ENCODE measurements at places on chromosomes 6 and 20.

DNA sequence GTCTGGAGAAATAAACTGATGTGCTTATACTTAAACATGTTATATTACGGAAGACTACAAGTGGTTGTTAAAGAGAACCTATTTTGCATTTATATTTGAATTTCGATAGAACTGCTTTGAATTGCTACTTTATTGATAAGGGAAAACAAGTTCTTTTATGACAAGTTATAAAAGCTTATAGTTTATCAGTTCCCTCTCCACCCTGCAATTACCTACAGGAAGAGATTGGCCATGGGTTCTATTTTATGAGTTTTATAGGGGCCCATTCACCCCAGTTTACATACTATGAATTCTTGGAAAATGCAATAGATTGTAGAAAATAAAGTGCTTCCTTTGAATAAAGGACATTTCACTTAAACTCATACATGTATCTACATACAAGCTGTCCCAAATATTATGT lies 144.4 kb downstream of the AHI1 start:
- no peak for DNase-seq

DNA sequence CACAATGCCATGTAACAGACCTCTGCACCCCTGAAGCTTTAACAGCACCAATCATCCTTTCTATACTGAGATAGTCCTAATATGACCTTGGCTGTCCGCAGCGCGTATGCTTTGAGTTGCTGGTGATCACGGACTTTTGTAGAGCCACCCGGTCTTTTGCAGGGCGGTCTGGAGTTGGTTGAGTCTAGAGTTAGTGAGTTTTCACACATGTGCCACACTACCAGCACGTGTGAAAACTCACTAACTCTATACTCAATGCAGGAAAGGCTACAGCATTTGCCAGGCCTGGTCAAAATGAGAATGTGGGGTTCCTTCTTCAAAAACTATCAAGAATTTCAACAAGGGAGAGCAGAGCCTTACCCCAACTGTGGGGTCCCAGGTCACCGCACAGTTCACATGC lies 14.6 kb downstream of the AGPAT4 start:
- DNase-seq: no peak

DNA sequence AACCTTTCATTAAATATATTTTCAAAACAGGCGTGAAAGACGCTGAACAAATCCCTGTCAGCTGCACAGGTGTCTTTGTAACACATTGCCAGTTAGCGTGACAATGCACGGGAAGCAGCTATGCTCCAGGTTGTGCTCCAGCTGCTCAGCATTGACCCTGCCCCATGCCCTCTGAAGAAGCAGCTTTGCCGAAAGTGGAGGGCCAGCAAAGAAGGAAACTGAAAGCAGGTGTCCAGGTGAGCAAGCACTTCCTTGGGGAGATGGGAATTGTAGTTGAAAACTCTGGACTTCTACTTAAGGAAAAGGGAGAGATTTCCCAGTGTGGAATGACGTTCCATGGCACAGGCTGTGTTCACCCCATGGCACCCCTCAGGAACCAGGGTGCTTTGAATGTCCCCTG lies 125.7 kb downstream of the TTLL2 start:
- DNase-seq: no peak

DNA sequence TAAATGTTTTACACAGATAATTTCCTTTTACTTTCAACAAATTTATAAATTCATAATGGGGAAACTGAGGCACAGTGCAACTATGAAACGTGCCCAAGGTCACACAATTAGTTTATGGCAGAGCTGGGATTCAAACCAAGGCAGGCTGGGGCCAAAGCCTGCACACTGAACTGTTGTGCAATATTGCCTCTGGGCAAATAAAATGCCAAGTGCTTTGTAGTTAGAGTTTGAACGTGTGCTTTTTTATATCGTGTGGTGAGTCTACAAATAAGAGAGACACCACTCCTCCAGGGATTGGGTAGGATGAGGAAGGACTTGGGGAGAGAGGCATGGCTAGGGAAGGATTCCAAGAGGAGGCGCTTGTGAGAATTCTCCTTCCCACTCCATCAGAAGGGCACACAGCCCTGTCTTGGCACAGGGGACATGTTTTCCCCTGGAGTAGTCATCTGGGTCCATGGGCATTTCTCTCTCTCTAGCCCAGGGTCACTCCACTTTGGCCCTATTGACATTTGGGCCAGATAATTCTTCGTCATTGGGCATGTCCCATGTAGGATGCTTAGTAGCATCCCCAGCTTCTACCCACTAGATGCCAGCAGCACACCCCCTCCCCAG lies 2.8 kb upstream of the CDH22 start:
- no peak for DNase-seq

DNA sequence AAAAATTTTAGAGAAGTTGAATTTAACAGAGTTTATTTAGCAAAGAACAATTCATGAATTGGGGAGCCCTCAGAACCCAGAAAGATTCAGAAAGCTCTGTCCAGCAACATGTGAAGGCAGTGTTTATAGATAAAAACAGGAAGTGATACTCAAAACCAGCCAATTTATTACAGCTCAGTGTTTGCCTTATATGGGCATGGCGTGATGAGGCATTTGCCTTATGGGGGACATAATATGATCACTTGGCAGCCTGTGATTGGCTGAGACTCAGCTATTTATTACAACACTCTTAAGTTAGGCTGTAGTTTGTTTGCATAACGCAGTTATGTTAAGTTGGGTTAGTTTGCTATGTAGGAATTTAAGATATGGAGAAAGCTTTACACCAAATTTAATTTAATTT lies 11.5 kb downstream of the HLA-DPA1 start:
- no peak for DNase-seq

GRCh38 chr6:15887491-15888461 lies 224.9 kb upstream of the DTNBP1 start:
- no peak for DNase-seq

GRCh38 chr6:35922139-35922554 lies 1.2 kb upstream of the SRPK1 start:
- no peak for DNase-seq

DNA sequence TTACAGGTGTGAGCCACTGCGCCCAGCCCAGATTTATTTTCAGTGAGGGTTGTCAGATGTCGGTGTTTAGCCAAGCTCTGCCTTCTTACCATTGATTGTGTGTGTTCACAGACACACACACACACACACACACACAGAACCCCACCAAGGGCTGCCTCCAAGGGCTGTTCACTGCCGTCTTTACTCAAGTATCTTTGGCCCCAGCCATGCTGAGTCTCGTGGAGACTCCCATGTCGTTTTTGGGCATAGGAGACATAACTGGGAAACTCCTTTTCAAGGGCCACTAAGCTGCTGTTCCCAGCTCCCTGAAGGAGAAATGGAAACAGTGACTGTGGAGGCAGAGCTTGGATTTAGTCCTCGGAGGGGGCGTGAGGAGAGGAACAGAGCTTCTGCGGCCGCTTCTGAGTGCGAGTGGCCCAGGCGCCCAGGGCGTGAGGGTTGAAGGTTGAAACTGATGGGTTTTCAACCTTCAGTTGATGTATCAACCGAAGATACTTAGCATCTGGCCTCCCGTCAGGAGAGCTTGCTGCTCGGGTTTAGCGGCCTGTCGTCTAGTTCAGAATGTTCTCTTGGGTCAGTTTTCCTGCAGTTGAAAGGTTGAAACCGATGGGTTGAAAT lies 243.6 kb downstream of the TTLL2 start:
- DNase-seq: no peak

All from stimulated activated CD4-positive, alpha-beta T cell treated with anti-CD3 and anti-CD28 coated beads, Interleukin-12 subunit alpha, Interleukin-12 subunit beta, amount 100 ng/mL, for 24 hours (primary cell).